Vagina (tissue), 2 donors: ENCODE measurements at places on chromosomes 5 and 9. TPM values are rescaled to one million over a fixed set of nuclear protein-coding genes. Genes with fewer than 3 reads are reported as not detected.

DNA sequence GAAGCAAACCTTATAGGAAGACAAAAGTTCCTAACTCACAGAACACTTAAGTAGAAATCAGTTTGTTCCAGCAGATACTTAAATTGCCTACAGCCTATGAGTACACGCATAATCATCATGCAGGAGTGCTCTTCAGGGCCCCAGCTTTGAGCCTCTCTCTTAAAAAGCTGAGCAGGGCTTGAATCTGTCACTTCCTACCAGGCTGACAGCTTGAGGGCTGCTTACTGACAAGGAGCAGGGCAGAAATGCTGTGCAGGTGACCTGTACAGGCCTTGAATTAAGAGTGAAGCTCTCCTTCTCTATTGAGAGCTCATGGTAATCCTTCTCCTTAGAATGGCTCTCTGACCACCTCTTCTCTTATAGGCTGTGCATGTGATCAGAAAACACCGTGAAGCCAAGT lies 66.5 kb upstream of the MAST4 start:
- no peak for DNase-seq

GRCh38 chr9:18365651-18366050 lies 108.3 kb upstream of the ADAMTSL1 start:
- DNase-seq, result no peak

- no peak for DNase-seq
Measured at GRCh38 chr5:90113108-90113507, 296.4 kb downstream of the CETN3 start.

The SPINK13 gene
- not detected for total RNA-seq

DNA sequence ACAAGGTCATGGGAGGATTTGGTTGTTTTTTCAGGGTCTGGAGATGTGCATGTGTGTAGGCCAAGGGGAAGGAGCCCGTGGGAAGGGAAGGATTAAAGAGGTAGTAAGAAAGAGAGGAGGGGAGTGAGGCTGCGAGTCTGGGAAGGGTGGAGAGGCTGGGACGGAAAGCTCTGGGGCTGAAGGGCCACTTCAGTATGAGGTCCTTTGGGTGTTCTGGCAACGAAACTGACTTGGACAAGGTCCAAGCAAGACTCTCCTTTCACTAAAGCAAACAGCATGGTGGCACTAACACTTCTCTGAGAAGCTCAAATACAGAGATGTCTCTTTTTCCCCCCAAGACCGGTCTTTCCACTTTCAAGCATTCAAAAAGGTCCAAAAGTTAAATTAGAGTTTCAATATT lies 394.5 kb downstream of the ARHGEF28 start:
- DNase-seq, result no peak

DNA sequence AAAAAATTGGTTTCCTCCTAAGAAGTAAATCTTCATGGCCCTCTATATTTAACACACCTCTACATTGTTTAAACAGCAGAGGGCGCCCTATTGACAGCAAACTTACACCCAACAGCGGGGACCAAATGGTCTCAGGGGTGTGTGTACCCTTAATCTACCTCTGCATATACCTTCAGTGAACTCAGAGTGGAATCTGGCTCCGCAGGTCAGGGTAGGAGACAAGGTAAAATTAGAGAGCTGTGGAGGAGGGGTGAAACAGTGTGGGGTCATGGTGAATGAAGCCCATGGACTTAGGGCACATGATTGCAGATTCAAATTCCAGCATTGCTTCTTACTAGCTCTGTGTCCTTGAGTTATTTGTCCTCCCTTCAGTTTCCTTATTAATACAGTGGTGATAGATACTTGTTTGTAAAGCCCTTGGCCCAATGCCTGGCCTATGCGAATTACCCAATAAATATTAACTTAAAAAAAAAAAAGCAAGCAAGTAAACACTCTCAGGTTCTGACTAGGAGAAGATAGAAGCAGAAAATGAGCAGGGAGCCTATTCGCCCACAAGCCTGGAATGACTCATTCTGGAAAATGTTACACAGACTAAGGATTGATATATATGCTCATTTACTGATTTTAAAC lies 122.9 kb downstream of the CAVIN4 start:
- no peak for DNase-seq

The EMB gene
- total RNA-seq, result 10.1 TPM

The NR6A1 gene
- total RNA-seq, result 1.2 TPM

GRCh38 chr5:140630292-140631035 lies 2.5 kb downstream of the CD14 start:
- DNase-seq, result no peak

GRCh38 chr5:41346609-41347008 lies 133.3 kb upstream of the C6 start:
- no peak for DNase-seq

The OBP2B gene
- not detected for total RNA-seq
